Hypothalamus (tissue), 51 donors: ENCODE measurements at places on chromosomes 2 and 18.
A peak's percentile ranks its signal among the peaks of the same experiment; 100 is the strongest.

DNA sequence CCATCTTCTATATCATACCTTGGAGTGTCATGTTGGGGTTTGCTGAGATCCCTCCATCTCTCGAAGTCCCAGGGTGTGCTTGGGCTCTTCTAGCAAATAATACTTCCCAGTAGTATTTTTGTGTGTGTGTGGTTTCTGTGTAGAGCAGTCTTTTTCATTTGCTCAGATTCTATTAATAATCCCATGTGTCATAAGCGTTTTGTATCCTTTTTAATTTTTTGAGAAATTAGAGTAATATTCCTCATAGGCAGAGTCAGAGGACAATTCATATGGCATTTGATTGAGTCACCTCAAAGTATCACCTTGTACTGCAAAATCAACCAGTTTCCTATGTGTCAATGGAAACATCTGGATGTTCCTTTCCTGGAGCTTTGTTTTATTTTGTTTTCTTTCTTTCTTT is 37.4 kb upstream of the PPP1R1C start:
- no peak for DNase-seq

DNA sequence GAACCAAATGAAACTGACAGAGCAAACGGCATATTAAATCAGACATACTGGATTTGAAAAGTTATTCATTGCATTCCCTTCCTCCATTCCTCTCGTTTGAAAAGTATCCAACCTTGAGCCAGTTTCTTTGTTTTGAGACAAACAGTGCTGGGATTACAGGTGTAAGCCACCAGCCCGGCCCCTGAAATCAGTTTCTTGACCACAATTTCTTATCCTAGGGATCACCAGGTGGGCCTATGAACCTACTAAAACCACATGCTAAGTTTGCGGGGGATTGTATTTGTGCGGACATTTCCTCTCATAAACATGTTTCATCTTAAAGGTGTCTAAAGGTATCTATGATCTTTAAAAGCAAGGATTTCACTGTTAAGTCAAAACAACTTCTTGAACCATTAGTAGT is 11.6 kb downstream of the PTPN2 start:
- DNase-seq: no peak

GRCh38 chr2:224220586-224221255 is 181.2 kb downstream of the FAM124B start:
- no peak for DNase-seq

- no peak for DNase-seq
These were observed 6.3 kb upstream of the NEU4 start for GRCh38 chr2:241802421-241803318.

GRCh38 chr18:23058746-23059415 is 76.4 kb upstream of the CABLES1 start:
- DNase-seq: no peak

GRCh38 chr2:217610401-217610814 is 392.4 kb downstream of the TNS1 start:
- DNase-seq: no peak

DNA sequence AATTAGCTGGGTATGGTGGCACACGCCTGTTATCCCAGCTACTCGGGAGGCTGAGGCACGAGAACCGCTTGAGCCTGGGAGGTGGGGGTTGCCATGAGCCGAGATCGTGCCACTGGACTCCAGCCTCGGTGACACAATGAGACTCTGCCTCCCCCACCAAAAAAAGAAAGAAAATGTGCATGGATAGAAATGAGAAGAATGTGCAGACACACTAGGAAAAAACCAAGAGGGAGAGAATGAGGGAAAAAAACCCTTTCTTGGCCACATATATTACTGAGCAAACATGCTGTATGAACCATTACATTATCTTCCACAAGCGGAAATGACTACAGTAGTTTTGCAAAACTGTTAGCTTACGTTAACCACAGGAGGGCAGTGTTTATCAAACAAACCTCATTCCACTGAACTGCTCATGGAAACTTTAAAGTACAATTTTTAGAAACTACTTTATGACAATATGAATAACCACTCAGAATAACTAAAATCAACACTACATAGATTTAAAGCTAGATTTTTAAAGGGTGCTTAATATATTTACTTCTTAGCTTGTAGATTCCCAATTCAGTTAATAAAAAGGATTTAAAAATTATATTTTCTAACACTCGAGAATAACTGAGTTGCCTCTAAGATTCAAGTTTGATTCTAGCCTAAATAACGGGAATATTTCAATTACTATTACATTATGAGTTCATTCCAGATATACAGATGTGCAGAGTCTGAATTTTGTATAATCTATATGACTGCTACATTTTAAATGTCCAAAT is 26.4 kb downstream of the ASXL2 start:
- no peak for DNase-seq

- no peak for DNase-seq
These were observed 121.1 kb downstream of the SETBP1 start for GRCh38 chr18:44801781-44802180.

DNA sequence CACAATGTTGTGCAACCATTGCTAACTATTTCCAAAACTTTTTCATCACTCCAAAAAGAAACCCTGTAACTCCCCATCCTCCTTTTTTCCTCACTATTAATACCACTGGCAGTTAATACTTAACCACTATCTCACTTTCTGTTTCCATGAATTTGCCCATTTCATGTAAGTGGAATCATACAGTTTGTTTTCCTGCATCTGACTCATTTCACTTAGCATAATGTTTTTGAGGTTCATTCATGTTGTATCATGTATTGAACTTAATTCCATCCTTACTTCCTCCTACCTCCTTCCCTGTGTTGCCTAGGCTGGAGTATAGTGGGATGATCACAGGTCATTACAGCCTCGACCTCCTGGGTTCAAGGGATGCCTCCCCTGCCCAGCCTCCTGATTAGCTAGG is 68.3 kb downstream of the FAM117B start:
- DNase-seq: no peak

GRCh38 chr2:233938676-233939370 is 21.6 kb downstream of the TRPM8 start:
- no peak for DNase-seq

DNA sequence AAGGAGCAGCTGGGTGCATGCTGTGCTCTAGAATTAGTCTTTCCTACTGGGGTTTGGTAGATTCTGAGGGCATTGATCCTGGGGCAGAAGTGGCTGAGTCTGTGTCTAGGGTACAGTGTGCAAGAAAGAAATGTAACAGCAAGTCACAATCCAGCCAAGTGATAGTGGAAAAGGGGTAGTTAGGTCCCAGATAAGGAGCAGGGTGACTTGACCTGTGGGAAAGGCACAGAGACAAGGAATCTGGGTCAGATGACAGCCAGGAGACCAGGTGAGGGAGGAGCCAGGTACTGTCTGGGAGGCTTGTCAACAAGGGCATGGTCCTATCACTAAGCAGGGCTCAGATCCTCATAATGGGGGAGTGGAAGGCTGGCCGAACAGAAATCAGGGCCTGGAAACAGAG is 8.1 kb downstream of the IL37 start:
- no peak for DNase-seq

GRCh38 chr2:28681606-28682005 is 70.0 kb upstream of the PPP1CB start:
- no peak for DNase-seq

GRCh38 chr18:49169037-49169521 is 218.3 kb upstream of the SMAD7 start:
- DNase-seq: no peak

DNA sequence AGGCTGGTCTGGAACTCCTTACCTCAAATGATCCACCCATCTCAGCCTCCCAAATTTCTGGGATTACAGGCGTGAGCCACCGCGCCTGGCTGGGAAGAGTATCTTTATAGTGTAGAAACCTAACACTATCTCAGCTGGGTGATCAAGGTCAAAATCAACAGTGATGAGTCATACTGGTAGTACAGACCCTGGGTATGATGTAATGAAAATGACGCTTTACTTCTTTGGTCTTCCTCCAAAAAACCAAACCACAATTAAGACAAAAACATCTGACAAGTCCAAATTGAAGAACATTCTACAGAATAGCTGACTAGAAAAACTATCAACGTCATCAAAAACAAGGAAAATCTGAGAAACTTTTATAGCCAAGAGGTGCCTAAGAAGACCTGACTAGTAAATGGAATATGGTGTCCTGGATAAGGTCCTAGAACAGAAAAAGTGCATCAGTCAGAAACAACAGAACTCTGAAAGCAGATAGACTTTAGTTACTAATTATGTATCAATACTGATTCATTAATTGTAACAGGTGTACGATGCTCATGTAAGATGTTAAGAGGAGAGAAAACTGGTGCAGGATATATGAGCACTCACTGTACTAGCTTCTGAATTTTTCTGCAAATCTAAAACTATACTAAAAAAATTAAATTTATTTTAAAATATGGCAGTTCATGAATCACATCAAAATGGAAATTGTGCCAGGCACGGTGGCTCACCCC is 25.4 kb downstream of the PDCL3 start:
- DNase-seq: no peak

DNA sequence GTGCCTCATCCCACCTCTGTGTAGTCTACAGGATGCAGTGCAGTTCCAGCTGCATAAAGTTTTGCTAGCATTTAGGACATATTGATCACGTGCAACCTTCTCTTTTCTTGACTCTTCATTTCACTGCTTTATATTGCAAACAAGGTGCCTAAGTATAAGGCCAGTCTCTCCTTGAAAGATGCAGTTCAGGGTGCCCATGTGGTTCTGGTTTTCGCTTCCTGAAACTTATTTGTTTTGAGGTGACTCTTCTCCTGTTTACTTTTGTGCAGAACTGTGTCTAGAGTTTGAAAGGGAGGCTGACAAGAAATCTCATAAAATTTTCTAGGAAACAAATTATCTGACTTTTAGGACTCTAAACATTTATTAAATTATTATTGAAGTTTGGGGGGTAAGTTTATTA is 189.9 kb downstream of the UBE2E3 start:
- DNase-seq: no peak

DNA sequence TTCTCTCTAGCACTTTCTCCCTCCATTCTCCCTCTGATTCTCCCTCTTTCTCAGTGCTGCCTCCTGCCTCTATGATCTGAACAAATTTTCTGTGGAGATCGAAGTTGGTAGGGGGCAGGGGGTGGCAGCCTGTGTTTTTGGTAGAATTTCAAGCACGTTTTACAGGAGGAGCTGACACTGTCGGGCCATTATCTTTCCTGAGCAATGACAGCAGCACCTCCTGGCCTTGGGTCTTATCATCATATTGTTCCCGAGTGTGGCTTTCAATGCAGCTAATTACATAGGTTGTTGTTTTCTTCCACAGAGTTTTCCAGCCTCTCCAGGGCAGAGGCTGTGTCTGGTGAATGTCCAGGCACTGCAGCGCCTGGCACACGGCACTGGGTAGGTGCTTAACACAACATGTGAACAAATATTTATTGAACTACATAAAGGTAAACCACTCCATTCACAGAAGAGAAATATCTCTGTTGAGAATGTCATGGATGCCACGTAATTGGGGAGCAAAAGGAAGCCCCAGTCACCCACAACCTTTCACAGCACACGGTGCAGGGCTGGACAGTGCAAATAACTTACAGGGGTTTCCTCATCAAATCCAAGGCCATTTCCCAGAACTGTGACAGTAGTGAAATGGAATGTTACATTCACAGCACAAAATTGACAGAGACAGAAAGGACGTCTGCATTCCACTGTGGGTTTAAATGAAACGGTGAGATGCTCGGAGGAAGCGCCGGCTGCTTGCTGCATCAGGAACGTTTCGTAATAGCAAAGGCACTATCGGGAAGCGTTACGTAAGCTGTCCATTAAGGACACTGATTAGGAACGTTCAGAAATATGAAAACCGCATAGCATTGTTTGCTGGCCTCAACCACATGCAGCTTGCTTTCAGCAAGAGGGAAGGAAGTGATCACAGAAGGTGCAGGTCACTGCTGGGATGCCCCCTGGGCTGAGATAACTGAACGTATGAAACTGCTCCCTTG is 6.5 kb upstream of the KCNG2 start:
- peak; percentile 29 for DNase-seq

DNA sequence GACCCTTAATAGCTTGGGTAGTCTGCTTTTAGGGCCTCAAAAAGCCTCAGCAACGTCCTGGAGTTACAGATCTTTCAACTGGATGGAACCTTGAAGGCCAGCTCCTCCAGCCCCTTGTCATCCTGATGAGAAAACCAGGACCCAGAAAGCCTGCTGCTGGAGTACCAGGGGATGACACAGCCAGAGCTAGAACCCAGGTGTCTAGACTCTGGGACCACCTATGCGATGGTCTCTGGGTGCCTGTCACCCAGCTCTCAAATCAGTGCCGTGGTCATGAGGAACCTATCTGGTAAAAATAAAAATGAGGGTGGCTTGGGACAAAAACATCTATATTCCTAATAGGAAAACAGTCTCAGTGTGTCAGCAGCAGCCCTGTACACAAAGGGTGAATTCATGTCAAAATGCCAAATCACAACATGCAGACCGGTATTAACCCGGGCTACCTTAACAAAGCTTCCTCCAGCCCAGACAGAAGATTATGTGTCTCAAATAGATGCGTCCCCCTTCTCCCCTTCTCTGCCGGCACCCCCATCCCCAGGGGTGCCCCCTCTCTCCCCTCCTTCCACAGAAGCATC is 28.5 kb downstream of the SMAD7 start:
- no peak for DNase-seq

- DNase-seq: peak; percentile 14
These were observed 211.9 kb downstream of the AGPS start for GRCh38 chr2:177604271-177605065.

DNA sequence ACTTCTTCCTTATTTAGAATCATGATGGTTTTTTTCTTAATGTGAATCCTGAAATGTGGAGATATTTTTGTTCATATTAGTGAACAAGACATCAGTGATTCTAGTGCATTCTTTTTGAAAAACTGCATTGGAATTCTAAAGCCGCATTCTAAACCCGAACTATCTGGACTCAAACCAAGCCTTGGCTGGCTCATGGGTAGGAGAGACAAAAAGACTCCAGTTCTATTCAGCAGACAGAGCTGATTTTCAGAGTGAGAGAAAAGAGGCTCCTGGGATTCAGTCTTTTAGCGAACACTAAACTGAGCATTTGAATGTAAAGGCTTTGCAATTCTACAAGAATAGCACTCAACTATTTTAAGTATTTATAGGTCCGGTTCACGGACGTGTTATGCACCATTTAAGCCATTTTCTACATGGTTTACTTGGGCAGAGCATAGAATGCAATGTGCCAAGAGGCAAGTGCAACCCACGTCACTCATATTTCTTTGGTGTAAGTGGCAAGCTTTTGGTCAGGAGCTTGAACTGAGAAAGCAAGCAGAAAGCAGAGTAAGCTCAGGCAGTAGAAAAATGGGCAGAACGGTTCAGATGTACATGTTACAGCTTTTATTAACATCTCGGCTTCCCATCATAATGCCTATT is 227.3 kb upstream of the RAB12 start:
- DNase-seq: peak; percentile 28

- DNase-seq: no peak
These were observed 183.7 kb downstream of the FHOD3 start for GRCh38 chr18:36481201-36481657.

DNA sequence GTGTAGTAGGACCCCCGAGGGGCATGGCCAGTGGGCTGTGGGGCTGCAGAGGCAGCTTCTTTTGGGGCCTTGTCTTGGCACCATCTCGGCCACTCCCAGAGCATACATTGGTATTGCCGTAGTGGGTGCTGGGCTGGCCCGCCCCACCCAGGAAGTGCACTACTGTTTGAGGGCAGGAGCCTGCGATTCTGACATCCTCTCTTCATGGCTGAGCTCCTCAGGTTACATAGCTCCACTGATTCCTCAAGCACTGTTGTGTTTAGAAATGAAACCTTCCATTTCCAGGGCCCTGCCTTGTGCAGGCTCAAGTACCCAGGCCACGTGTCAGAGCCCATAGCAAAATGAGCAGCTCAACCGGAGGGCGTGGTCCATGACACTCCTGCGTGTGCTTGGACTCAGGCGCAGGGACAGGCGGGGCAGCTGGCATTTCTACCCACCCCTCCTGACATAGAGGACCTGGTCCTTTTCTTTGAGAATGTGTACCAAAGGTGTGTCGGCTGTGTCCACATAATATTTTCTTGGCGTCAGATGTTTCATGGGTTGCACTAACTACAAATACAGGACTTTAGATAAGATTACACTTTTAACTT is 67.9 kb downstream of the DGKD start:
- no peak for DNase-seq
